ENCODE measurements at places on chromosomes 1 and 21.

GRCh38 chr21:39348040-39348354 lies 891 bp downstream of the HMGN1 start:
- peak; percentile 36 for DNase-seq

DNA sequence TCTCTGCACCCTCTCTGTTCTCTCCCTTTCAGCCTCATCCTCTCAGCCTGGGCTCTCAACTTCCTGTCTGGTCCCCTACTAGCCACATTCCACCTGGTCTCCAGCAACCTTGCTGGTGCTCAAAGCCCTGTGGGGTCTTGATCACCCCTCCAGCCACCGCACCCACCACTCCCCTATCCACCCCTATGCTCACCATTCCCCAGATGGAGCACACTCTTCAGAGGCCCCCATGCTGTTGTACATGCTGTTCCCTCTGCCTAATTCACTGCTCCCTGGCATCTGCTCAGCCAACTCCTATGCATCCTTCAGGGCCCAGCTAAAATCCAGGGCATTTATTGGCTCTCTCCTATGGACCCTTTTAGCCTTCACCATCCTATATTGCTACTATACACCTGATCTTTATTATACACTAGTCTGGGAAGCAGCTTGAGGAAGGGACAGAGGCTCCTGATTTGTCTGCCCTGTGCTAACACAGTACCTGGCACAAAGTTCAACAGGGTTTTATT lies 81.0 kb downstream of the GLIS1 start:
- no peak for DNase-seq

GRCh38 chr1:229221106-229222019 lies 49.5 kb upstream of the RAB4A start:
- no peak for DNase-seq

GRCh38 chr1:204480515-204480914 lies 14.1 kb downstream of the PIK3C2B start:
- DNase-seq = no peak

DNA sequence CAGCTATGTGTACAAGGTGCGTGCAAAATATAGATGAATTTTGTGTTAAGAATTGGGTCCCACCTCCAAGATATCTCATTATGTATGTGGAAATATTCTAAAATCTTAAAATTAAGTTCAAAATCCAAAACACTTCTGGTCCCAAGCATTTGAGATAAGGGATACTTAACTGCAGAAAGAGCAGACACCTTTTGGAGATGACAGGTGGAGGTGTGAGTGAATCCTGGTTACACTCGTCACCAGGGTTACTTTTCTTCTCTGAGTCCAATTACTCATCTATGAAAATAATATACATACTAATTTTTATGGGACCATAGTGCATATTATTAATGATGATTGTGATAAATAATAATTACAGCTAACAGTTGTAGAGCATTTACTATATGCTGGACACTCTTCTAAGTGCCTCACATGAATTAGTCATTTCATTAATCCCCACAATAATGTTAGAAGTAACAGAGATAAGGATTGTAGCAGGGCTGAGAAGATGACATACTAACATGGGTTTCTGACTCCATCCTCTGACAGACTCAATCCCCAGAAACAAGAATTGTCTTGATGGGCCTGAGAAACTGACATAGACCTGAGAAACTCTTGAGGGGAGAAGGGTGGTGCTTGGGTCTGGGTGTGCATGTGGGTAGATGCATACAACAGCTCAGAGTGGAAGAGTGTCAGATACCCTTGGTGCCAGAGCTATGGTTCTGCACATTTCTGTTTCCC lies 8.3 kb upstream of the FASLG start:
- no peak for DNase-seq

DNA sequence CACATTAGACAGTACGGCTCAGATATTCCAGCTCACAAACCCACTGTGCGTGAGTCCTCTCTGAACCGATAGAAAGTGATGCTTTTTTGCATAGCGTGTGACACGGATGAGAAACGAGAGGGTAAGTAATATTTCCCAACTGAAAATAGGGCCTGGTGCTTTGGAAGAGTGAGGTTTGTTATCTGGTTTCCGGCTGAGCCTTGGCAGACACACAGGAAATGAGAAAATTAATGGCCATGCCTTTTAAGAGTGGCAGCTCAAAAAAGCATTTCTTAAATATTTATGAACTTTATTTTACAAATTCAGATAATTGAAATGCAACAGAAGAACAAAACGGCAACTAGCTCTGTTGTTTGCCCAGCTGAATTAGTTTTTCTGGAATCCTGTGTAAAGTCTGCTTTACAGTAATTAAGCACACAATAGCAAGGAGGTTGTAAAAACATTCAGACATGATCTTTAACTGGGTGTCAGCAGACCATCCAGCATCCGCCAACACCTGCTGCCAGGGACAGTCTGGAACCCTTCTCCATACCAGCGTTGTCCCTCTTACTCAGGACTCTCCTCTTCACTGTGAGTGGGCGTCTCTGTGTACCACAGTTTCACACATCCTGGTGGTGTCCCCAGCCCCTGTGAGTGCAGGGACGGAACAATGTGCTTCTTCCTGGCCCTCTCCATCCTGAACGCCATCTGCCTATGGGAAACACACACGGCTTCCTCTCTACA lies 155.4 kb downstream of the PGBD5 start:
- no peak for DNase-seq

DNA sequence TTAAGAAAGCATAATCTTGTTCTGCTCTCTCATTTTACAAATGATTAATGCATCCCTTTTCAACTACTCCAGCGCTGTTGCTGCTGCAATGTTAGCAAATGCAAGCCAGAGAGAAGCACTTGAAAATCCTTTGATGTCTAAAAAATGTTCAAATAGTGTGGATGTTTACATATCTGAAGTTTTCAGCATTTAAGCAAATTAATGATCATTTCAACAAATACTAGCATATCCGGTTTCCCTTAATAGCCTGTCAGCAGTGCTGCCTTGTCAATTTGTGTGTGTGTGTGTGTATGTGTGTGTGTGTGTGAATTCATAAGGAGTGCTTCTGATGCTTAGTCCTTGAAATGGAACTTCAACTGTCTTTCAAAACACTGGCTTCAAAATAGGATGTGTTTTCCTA lies 48.1 kb upstream of the WNT2B start:
- no peak for DNase-seq

DNA sequence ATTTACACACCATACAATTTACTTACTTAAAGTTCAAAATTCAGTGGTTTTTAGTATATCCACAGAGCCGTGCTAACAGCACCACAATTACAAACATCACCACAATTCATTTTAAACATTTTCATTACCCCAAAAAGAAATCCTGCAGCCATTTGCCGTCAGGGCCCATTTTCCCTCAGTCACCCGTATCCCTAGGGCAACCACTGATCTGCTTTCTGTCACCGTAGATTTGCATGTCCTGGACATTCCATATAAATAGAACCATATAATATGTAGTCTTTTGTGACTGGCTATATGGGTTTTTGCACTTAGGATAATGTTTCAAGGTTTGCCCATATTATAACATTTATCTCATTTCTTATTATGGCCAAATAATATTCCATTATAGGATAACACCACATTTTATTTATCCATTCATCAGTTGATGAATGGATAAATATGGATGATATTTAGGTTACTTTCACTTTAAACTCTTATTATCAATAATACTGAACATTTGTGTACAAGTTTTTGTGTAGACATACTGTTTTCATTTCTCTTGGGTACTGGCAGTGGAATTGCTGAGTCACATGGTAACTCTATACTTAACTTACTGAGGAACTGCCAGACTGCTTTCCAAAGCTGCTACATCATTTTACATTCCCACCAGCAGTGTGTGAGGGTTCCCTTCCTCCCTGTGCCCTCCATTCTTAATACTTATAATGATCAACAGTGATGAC lies 68.9 kb downstream of the ST3GAL3 start:
- DNase-seq = no peak

DNA sequence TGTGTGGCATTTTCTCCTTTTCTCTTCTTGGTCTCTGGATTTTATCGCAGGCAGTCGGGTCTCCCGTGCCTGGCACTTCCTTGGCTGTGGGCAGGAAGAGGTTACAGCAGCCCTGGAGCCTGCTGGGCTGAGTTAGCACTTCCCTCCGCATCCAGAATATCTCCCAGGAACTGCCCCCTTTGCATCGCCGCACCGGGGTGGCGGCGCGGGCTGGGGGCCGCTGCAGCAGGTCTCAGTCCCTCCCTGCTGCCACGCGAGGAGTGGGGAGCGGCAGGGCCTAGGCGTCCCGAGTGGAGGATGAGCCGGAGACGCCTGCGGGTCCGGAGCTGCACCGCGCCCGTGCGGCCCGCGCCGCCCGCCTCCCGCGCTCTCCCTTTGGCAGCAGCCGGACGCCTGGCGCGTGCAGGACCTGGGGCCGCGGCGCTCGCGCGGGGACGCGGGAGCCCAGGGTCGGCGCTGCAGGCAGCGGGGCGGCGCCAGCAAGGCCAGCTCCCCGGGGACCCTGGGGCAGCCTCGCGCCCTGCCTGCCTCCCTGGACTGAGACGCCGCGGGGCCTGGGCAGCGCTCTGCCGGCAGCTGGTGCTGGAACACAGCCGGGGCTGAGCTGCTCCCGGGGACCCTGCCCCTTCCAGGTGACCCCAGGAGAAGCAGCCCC lies 192.8 kb downstream of the PRDM2 start:
- no peak for DNase-seq

- no peak for DNase-seq
These were observed 9.5 kb downstream of the EDEM3 start for GRCh38 chr1:184745110-184745509.

- DNase-seq = no peak
These were observed 51.7 kb upstream of the CTPS1 start for GRCh38 chr1:40927781-40928180.

DNA sequence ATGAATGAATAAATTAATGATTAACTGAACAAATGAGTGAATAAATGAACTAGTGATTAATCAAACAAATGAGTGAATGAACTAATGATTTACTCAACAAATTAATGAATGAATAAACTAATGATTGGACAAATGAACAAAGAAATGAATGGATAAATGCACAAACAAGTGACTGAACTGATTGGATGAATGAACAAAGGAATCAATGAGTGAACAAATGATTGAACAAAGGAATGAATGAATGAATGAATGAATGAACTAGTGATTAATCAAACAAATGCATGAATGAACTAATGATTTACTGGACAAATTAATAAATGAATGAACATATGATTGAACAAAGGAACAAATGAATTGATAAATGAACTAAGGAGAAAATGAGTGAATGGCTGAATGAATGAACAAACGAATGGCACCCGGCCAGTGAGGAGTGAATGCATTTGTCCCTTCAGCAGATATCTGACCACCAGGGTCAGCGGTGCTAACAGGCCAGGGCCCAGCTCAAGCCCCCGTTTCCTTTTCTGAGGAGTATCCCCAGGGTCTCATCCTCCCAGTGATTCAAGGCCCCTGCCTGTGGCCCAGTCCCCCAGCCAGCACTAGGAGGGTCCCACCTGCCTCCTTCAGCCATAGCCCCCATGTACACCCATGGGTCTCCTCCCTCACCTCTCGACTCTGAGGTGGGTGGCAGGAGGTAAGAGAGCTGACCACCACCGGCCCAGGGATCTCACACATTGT lies 49.9 kb downstream of the WNT9A start:
- DNase-seq = no peak

- DNase-seq = no peak
These were observed 22.4 kb upstream of the PTTG1IP start for GRCh38 chr21:44895859-44896258.

- no peak for DNase-seq
These were observed 386.6 kb downstream of the PTBP2 start for GRCh38 chr1:97108179-97108578.

Data from CD4-positive, alpha-beta T cell treated with Interleukin-2 at 100 ng/mL for 4 hours (primary cell).